ENCODE measurements at places on chromosomes 4 and X.

DNA sequence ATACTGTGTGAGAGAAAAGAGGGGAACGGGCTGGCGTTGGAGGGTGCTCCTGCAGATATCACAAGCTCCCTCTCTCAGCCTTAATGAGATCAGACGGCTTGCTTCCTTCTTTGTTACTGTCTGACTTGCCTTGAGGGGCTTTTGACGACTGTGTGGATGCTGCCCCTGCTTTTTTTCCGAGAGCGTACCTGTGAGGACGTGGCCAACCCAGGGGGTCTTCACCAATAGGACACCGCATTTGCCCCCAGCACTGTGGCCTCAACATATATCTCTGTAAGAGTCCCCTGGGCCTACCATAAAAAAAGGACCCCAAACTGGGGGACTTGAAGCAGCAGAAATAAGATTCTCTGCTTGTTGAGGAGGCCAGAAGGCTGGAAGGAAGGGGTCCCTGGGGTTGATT, 143.9 kb downstream of the SHOX start:
- DNase-seq, result no peak

DNA sequence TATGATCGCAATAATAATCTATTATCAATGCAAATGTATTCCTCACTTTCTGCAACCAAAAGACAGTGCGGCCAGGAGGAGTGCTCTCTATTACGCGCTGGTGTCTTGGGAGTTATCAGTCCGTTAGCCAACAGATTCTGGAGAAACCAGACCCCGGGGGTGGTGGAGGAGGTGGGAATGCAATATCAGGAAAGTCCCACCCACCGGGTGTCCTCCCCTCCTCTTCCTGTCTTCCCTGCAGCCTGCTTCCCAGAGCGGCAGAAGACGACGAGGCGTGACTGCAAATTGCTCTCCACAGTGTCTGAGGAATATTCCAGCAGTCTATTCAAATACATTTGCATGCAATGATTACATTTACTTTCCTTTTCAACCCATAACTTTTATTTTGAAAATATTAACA, 17.9 kb upstream of the TLR3 start:
- no peak for DNase-seq

DNA sequence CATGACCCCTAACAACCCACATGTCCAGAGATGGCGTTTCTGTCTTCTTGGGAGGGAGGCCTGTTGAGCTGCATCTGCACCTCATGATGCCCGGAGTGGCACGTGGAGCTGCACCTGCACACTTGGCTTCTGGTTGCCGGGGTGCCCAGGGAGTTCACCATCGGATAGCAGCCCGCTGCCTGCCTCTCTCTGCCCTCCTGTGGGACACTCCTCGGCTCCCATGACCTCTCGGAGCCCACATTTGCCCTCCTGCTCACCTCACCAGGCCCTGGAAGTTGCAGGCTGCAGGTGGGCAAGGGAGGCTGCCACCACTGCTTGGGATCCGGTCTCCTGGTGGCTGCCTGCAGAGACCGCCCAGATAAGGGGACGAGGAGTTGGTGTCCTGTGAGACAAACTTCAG, 74.1 kb downstream of the TRAPPC11 start:
- DNase-seq, result no peak

- no peak for DNase-seq
Measured at GRCh38 chrX:153969125-153969903, 2.3 kb downstream of the HCFC1 start.

DNA sequence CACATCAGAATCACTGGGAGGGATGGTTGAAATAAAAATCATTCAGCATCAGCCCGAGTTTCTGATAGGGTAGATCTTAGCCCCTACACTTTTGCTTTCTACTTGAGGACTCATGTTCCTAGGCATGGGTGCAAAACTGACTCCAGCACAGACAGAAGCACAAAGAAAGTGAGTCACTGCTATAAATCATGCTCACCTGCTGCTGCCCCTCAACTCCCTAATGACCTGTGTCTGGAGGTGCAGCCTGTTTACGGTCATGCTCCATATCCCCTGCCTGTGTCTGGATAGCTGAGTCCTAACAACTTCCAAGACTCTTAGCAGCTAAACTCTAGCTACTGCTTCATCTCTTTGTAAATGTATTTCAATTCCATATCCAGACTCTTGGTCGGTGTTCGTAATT, 57.8 kb downstream of the ADGRA3 start:
- DNase-seq, result no peak

GRCh38 chr4:100019821-100020220, 69.7 kb upstream of the H2AZ1 start:
- no peak for DNase-seq

- no peak for DNase-seq
Measured at GRCh38 chrX:124307253-124307907, 25.1 kb upstream of the TEX13D start.

DNA sequence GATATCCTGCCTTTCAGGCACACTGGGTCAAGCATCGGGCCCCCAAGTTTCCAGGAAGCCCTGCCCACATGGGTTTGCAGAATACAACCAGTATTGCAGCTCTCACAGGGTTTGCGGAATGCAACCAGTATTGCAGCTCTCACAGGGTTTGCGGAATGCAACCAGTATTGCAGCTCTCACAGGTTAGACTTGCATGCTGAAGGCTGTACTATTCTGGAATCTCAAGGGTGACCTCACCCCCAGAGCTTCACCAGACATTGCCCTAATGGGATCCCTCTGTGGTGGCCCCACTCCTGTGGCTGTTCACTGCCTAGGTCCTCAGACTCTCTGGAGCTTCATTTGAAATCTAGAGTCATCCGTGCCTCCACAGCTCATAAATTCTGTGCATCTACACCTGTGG, 640.7 kb upstream of the ATOH1 start:
- DNase-seq, result no peak

DNA sequence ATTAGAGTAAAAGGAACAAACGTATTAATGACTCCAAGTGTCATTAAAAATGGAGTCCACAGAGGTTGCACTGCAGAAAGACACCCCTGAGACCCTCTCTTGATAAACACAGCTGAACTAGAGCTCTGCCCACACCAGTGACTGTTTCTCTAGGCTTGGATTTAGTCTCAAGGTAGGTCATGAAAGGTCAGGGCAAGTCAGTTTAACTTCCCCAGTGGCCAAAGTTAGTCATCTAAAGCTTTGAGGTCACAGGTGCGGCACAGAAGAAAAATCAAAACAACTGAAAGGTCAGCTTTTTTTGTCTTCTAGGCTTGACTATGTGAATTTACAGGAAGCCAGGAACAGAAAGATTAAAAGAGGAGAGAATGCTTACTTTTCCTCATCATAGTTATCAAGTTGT, 749.6 kb downstream of the RAB28 start:
- DNase-seq, result no peak

DNA sequence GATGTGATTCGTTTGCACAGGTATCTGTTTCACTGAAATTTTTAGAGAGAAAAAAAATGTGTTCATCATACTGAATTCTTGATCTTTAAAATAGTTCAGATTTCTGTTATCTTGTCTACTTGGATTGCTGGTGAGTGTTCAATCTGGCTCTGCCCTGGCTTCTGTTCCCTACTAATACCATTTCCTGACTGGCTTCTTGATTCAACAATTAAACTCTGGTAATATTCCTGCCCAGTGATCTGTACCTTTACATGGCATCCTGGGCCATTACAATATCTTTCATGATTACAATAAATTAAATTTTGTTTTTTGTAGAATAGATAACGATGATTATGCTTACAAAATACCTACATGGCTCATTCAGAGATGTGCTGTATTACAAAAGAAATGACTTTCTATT, 1388.0 kb upstream of the TENM3 start:
- no peak for DNase-seq

- no peak for DNase-seq
Measured at GRCh38 chrX:37986893-37987292, 19.5 kb upstream of the SYTL5 start.

DNA sequence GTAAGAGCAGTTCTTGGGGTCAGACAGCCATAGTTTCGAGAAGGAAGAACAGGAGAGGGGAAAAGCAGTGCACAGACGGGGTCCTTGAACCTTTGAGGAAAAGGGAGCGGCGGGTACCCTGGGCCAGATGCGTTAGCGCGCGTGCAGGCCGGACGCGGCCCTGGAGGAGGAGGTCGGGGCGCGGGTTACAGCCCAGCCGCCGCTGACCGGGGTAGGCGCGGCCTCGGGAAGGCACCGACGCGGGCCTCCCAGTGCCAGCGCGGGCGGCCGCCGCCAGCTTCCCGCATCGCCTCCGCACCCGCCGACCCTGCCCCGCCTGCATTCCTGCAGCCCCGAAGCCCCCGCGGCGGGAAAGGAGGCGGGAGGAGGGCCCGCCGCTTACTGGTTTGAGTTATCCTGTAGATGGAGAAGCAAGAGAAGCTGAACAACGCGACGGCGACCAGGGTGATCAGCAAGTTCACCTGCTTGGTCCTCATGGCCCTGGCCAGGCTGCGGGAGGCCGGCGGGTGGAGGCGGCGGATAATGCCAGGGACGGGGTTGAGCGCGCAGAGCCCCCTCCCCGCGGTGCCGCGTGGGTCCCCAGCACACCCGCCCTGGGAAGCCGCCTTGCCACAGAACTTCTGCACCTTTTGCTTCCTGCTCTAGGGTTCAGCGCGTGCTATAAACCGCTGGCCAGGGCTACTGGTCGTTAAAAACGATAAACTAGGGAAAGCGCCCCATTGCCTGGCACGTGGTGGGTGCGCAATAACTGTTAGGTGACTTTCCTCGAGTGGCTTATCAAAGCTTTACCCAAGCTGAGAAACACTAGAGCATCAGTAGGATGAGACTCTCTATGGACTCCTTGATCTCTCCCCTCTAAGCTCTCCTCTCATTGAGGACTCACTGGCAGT, at the start of gene MGAT4D:
MGAT4D (minus strand) TSS at position 547 of the 890 bp plus-strand sequence; CDS start at position 476, 71 bp downstream.
- peak; percentile 78 for DNase-seq

- no peak for DNase-seq
Measured at GRCh38 chr4:156255230-156256007, 301.8 kb upstream of the CTSO start.

- DNase-seq, result no peak
Measured at GRCh38 chr4:175747250-175747649, 64.8 kb downstream of the GPM6A start.

DNA sequence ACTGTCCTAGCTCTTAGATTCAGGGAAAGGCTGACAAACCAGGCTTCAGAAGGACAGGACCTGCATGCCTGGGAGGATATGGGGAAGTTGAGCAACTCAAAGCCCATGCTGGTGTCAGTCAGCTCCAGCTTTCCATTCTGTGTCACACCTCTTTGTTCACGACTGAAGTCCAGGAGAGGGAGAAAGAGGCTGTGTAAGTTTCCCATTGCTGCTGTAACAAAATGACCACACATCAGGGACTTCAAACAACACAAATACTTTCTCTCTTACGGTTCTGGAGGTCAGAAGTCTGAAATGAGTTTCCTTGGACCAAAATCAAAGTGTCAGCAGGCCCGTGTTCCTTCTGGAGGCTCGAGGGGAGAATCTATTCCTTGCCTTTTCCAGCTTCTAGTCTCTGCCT, 50.6 kb upstream of the STX18 start:
- no peak for DNase-seq

GRCh38 chrX:21700275-21700674, 42.1 kb upstream of the KLHL34 start:
- DNase-seq, result no peak

- no peak for DNase-seq
Measured at GRCh38 chr4:129371926-129372325, 276.0 kb downstream of the C4orf33 start.

DNA sequence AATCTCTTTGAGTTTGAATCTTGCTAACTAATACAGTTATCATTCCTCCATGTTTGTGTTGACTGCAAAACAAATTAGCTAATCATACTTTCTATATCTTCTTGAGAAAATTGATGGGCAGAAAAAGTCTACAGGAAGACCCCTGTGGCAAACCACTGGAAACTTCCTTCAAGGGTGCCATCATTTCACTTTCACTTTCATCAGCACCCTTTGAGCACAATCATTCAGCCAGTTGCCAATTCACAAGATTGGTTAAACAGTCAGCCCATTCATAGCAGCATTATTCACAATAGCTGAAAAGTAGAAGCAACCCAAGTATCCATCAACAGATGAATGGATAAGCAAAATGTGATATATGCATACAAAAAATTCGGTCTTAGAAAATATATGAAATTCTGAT, 101.5 kb downstream of the CCDC160 start:
- DNase-seq, result no peak

- no peak for DNase-seq
Measured at GRCh38 chr4:130146773-130147172, 1050.8 kb downstream of the C4orf33 start.

GRCh38 chr4:116427666-116428065, 657.7 kb downstream of the TRAM1L1 start:
- DNase-seq, result no peak

GRCh38 chrX:3807906-3808305, 94.5 kb upstream of the PRKX start:
- no peak for DNase-seq

DNA sequence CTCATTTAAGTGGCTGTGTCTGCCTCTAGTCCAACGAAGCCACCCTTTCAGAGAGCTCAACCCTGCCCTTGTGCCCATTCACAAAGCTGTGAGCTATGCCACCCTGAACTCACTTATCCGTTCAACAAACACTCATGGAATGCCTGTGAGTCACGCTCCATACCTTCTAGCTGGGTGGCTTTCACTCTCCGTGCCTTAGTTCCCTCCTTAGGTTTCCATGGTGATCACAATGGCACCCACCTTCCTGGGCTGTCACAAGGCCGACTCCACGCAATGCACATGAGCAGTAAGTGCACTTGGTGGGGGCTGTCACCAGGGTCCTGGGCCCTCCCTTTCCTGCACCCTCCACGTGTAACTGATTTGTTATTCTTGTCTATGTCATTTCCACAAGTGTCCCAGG, 37.2 kb upstream of the PPP2R2C start:
- peak; percentile 16 for DNase-seq

DNA sequence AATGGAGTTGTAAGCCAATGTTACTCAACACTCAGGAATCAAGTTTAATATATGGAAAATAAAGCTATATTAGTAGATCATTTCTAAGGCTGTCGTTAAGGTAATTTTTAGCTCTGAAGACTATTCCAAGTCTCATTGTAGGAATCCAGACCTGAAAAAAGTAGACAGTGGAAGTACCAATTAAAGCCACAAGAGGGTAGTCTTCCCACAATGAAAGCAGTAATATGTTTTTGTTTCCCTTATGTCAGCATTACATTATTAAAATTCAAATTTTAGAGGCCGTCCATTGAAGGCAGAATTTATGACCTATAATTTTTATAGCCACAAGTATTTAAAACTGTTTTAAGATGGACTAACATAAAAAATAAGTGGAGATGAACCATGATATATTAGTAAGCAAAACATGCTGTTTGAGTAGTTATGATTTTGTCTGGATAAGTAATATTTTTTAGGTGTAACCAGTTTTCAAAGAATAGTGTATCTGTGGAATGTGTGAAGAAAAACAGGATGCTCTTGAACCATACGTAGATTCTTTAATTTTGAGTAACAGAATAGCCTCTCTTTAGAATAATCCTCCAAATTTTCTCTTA, 372.6 kb upstream of the TECRL start:
- no peak for DNase-seq

GRCh38 chrX:13506574-13506973, 62.8 kb upstream of the EGFL6 start:
- DNase-seq, result no peak

GRCh38 chrX:132909643-132910042, 48.8 kb downstream of the HS6ST2 start:
- no peak for DNase-seq

Data from suprapubic skin (tissue), 4 donors.